ENCODE measurements at places on chromosomes 3 and 15. TPM values are rescaled to one million over a fixed set of nuclear protein-coding genes. Genes with fewer than 3 reads are reported as not detected.

- H3K4me1 ChIP-seq: peaks cover 3% of the 10 kb centered on the region
- no peak overlapping the region for H3K4me3 ChIP-seq
- H3K36me3 ChIP-seq: no peaks in the 10 kb centered on the region
Observed at GRCh38 chr3:38653685-38654537, 4.4 kb upstream of the SCN5A start.

XCR1 gene
- polyA plus RNA-seq: 0.34 TPM

KIAA1143 gene
- 14.3 TPM for polyA plus RNA-seq

DNA sequence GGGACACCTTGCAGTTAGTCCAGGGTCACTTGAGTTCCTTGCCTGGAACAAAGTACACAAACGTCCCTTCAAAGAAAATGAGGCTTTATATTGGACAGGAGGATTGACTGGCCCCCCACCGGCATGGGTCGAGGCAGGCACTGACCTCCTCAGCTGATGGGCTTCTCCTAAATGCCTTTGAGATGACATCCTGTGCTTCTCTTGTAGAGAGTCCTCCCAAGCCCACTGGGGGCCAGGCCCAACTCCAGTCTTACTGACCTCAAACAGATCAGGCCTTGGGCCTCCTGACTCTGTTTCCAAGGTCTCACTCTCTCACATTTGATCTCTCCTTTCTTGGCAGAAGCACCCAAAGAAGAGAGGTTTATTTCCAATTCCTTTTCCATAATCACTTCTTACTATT, 516.1 kb downstream of the MCTP2 start:
- H3K36me3 ChIP-seq: no peaks in the 10 kb centered on the region
- no peak overlapping the region for H3K4me3 ChIP-seq
- no peaks in the 10 kb centered on the region for H3K27me3 ChIP-seq
- H3K27ac ChIP-seq: no peak overlapping the region
- no peak for DNase-seq
- no peaks in the 10 kb centered on the region for H3K4me1 ChIP-seq

- H3K27me3 ChIP-seq: no peaks in the 10 kb centered on the region
- peak overlapping the region; percentile 84 for H3K4me3 ChIP-seq
- DNase-seq: peak; percentile 62
- H3K27ac ChIP-seq: peak overlapping the region; percentile 91
- no peaks in the 10 kb centered on the region for H3K4me1 ChIP-seq
Observed at GRCh38 chr3:155805204-155805801, 775 bp downstream of the C3orf33 start.
